ENCODE measurements at places on chromosomes 11 and 22. TPM values are rescaled to one million over a fixed set of nuclear protein-coding genes. Genes with fewer than 3 reads are reported as not detected.
A peak's percentile ranks its signal among the peaks of the same experiment; 100 is the strongest.

GRCh38 chr11:110805756-110806155, 93.5 kb upstream of the ARHGAP20 start:
- H3K4me1 ChIP-seq, result no peaks in the 10 kb centered on the region
- DNase-seq, result no peak
- no peaks in the 10 kb centered on the region for H3K36me3 ChIP-seq
- H3K27ac ChIP-seq, result no peak overlapping the region
- no peak overlapping the region for H3K4me3 ChIP-seq

- H3K27ac ChIP-seq, result no peak overlapping the region
- peaks cover 68% of the 10 kb centered on the region for H3K4me1 ChIP-seq
- no peak overlapping the region for H3K4me3 ChIP-seq
Measured at GRCh38 chr11:44731685-44732430, 5.1 kb downstream of the TSPAN18 start.

GRCh38 chr11:83061883-83062282, 9.8 kb downstream of the RAB30 start:
- no peaks in the 10 kb centered on the region for H3K36me3 ChIP-seq
- H3K4me1 ChIP-seq, result peaks cover 13% of the 10 kb centered on the region
- H3K27me3 ChIP-seq, result no peaks in the 10 kb centered on the region
- H3K4me3 ChIP-seq, result no peak overlapping the region
- no peak overlapping the region for H3K27ac ChIP-seq
- DNase-seq, result peak; percentile 22

DNA sequence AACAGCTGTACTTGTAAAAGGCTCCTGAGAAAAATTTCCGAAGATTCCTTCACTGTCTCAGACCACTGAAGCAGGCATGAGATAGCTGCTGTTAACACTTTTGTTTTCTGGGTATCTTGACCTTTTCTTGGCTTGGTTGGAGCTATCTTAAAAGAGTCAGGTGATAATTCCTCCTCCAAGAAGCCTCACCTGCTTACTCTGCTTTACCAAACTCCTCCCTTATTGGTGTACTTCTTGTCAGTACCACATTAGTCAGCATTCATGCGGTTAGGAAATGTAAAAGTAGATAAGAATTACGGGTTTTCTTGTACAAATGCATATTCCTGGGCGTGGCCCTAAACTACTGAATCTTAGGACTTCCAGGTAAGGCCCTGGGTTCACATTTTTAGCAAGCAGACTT, 489.8 kb upstream of the LARGE1 start:
- no peaks in the 10 kb centered on the region for H3K4me1 ChIP-seq
- DNase-seq, result no peak
- no peaks in the 10 kb centered on the region for H3K36me3 ChIP-seq
- no peak overlapping the region for H3K4me3 ChIP-seq
- H3K27ac ChIP-seq, result no peak overlapping the region
- no peaks in the 10 kb centered on the region for H3K27me3 ChIP-seq

Gene PLEKHA7
- total RNA-seq, result 4.8 TPM

DNA sequence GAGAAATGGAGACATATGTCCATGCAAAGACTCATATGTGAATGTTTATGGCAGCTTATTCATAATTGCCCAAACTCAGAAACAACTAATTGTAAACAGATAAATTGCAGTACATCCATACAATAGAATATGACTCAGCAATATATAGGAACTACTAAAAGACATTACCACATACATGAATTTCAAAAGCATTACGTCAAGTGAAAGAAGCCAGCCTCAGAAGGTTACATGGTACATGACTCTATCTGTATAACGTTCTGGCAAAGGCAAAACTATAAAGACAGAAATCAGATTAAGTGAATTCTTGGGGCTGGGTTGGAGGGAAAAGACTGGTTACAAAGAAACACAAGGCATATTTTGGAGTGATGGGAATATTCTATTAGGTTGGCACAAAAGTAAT, 7.2 kb downstream of the KCTD21 start:
- H3K36me3 ChIP-seq, result peaks cover 2% of the 10 kb centered on the region
- no peaks in the 10 kb centered on the region for H3K27me3 ChIP-seq
- no peak overlapping the region for H3K4me3 ChIP-seq
- peaks cover 4% of the 10 kb centered on the region for H3K4me1 ChIP-seq
- H3K27ac ChIP-seq, result no peak overlapping the region
- DNase-seq, result no peak

GRCh38 chr22:46581538-46582244, 38.5 kb upstream of the GRAMD4 start:
- no peak overlapping the region for H3K4me3 ChIP-seq
- peaks cover 33% of the 10 kb centered on the region for H3K4me1 ChIP-seq
- H3K36me3 ChIP-seq, result no peaks in the 10 kb centered on the region
- DNase-seq, result no peak

DNA sequence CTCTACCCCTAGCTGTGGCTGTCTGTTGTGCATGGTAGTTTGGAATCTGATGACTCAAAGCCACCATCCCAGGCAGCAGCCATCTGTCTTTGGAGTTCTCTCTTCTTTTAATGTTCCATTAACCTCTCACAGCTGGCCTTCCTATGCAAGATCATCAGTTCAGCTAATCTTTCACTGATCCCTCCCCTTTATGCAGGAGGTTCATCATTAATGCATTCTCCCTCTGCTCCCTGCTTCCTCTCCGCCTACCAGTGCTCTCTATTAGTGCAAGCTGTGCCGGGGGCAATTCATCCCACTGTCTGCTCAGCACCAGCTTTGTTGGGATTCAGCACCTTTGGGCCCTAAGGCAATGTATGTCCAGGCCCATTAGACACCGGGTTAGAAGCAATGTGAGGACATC, 413.0 kb upstream of the LRRC4C start:
- H3K4me1 ChIP-seq, result no peaks in the 10 kb centered on the region
- no peak overlapping the region for H3K27ac ChIP-seq
- DNase-seq, result no peak
- H3K4me3 ChIP-seq, result no peak overlapping the region
- H3K36me3 ChIP-seq, result no peaks in the 10 kb centered on the region
